Dermis microvascular lymphatic vessel endothelial cell (primary cell): ENCODE measurements at places on chromosomes 12 and 14. TPM values are rescaled to one million over a fixed set of nuclear protein-coding genes. Genes with fewer than 3 reads are reported as not detected.

Gene CLEC9A
- not detected in 2 replicates for total RNA-seq

Gene CACNB3
- 6.9 and 8.1 TPM in 2 replicates for total RNA-seq

- no peak for DNase-seq
These were observed 26.6 kb downstream of the GPRC5D start for GRCh38 chr12:12925388-12925787.

Gene TMEM229B
- total RNA-seq = 0.64 and 1.1 TPM in 2 replicates

DNA sequence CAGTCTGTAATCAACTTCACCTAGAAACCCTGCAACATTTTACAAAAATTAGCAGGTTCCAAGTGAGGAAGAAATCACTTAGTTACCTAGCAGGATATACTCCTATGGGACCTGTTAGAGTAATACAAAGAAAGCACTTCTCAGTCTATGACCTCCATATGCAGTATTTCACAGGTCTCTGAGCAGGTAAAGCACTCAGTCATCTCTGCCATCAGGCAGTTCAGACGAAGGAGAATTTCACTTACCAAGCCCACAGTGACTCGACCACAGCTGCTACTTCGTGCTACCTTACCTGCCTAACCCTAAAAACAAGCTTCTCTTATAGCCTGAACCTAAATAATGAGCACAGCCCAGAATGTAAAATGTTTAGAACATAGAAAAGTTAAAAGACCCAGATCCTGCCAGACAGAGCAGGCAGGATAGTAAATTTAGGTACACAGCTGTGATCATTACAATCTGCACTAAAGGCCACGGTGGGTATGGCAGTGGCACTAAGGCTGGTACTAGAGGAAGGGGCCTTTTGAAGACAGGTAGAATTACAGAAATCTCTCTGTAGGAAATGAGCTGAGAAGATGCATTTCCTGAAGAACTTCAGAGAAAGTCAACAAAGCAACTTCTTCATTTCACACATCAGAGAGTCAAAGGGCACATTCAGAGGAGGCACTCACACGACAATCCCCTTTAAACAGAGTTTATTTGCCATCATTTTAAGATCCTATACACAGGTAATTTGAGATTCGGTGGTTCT, 35.7 kb downstream of the DCAF5 start:
- no peak for DNase-seq

DNA sequence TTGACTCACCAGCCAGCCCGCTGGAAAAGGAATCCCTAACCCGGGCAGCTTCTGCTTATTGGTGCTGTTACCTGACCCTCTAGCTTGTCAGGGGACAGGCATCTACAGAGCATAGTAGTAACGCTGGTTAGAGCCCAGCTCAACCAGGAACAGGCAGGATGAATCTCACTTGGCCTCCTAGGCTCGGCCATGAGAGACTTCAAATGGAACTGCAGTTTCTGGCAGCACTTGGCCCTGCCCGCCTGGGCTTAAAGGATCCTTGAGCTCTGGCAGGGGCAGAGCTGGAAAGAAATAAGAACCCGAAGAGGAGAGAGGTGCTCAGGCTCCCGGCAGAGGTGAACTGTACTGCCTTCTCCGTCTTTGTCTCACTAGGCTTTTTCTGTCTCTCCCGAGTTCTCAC, 2.3 kb upstream of the LHX5 start:
- no peak for DNase-seq

- no peak for DNase-seq
These were observed 17.5 kb downstream of the IQSEC3 start for GRCh38 chr12:84056-84455.

DNA sequence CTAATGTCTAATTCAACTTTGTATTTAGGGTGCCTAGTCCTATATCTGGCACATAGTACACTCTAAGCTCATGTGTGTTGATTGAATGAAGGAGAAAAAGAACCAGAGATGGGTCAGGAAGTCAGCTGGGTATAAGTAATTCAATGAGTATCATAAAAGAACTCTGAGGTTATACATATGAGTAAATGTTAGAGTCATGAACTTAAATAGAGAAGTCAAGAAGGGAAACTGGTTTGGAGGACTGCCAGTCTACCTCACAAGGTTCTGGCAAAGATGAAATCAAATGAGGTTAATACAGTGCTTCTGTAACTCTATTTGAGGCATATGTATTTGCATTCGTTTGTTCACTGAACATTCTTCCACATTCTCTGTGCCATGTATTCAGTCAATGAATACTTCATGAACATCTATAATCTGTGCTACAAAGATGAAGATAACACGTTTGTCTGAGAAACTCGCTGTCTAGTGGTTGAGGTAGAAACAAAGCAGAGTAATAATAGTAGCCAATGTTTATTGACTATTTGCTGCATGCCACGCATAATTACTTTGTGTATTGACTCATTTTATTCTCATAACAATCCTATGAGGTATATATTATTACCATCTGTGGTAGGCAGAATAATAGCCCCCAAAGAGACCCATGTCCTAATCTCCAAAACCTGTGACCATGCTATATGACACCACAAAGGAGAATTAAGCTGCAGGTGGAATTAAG, 88.9 kb downstream of the PTGER2 start:
- DNase-seq = no peak

Gene AMN
- 0.13 TPM in 2 replicates for total RNA-seq

Gene PLBD1
- total RNA-seq = 0.38 and 1.0 TPM in 2 replicates

DNA sequence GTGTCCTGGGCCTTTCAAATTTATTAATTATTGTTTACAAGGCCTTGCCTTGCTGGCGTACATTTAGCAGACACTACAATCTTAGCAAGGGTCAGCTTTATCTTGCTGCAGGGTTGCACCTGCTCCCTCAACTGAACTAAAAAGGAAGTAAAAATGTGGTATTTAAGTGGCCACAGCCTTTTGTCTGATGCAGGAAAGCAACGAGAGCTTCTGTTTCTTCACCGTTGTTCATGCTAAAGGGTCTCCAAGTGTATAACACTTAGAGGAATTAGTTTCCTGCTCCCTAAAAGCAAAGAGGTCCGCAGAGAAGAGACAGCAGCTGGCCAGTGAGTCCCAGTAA, 62.8 kb upstream of the EGLN3 start:
- no peak for DNase-seq
